ENCODE measurements at places on chromosomes 12 and 14.

- no peak for DNase-seq
Measured at GRCh38 chr12:100758083-100758482, 36.5 kb upstream of the ANO4 start.

GRCh38 chr14:39267608-39268005 lies 33.9 kb downstream of the MIA2 start:
- DNase-seq = no peak

DNA sequence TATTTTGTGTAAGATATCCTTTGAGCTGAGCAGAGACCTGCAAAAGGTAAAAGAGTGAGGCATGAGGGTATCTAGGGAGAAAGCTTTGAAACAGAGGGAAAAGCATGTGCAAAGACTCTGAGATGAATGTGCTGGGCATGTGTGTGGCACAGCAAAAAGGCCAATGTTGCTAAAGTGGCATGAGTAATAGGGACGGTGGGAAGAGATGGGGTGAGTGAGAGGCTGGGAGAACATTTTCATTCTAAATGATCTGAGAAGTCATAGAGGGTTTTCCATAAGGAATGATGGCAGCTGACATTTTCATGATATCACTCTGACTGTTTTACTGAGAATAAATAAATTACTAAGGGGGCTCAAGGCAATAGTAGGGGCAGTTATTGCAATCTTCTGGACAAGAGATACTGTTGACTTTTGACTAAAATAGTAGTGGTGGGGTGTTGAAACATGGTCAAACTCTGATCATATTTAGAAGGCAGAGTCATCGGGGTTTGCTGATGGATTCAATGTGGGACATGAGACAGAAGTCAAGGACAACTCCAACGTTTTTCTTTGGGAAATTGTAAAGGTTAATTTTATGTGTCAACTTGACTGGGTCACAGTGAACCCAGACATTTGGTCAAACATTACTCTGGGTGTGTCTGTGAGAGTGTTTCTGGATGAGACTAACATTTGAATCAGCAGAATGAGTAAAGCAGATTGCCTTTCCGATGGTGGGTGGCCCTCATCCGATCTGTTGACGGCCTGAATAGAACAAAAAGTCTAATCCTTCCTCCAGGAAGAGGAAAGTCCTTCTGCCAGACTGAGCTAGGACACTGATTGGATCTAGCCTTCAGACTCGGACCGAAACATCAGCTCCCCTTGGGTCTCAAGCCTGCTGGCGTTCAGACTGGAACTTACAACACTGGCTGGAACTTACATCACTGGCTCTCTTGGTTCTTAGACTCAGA lies 193.9 kb upstream of the PLXNC1 start:
- no peak for DNase-seq

DNA sequence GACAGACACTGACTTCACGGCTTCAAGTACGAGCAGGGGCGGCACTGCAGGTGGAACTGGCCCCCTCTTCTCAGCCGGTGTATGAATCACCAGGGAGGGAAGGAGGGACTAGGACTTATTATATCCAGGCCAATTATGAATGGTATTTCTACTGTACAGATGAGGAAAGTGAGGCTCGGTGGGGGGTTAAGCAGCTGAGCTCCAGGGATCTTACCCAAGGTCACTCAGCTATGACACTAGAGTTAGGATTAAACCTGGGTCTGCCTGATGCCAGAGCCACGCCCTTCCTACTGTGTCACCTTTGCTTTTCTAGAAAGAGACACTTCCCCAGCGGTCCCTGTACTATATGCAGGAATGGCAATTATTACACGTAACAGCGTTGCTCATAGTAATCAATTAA lies 42.2 kb upstream of the NRXN3 start:
- DNase-seq = no peak

GRCh38 chr12:85968606-85969005 lies 94.5 kb downstream of the NTS start:
- DNase-seq = no peak

DNA sequence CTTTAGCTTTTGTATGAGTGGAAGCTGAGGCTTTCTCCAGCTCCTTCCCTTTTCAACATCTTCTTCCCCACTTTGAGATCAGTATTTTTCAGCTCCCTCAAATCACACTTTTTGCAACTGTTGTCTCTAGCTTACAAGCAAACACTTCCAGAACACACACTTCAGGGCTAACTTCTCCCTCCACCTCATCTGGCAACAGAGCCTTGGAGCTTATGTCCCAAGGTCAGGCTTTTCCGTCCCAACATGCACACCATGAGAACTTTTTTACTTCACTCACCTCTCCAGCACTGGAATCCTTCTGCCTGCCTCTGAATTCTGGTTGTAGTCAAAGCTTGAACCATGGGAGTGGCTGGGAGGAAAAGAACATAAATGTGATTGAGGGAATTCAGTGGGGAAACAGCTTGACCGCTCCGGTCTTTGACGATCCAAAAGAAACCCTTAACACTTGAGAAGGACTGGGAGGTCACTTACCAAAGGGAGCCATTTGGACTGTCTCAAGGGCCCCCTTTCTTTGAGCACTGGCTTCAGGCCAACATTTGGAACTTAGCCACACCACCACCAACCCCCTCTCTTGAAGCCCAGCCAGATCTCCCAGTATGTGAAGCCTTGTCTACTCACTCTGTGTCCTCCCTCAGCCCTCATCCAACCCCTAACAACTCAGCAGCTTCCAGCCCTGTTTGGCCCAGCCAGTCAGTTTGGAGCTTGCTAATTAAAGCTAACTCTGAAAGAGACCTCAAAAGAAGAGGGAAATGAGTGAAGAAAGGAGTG lies 3.9 kb upstream of the BLOC1S1 start:
- DNase-seq = no peak

GRCh38 chr14:24734917-24735500 lies 101.0 kb upstream of the GZMB start:
- no peak for DNase-seq

DNA sequence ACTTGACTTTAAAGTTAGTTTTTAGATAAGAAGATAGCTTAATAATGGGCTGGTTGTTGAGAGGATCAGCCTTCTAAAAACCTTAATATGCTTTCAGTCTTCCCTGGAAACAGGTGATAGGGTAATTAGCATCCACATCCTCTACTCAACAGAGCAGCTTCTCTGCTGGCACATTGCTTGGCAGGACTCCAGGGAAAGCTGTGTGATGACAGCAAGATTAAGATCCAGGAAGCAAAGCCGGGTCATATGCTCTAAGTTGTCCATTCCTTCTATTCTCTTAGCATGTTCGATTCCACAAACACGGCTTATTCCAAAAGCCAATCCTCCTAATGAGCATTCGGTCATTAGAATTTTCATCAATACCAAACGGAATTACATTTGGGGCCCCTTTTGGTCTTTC lies 87.0 kb downstream of the HMGA2 start:
- no peak for DNase-seq

DNA sequence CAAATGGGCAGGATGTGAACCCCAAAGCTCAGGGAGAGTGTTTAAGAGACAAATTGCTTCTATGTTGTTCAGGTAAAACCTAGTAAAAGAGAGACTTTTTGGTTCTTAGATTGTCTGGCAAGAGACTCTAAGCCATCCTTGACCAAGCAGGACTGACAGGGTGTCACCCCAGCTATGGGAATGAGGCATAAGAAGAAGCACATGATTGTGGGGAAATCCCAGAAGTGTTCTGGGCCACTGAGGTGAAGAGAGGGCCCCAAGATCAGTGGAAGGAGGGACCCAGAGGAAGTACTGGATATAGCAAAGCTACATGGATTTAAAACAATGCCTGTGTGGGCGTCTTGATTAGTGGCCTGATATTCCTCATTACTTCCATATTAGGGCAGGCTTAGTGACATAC lies 99.0 kb downstream of the SAMD4A start:
- DNase-seq = no peak

- no peak for DNase-seq
Measured at GRCh38 chr12:3311027-3311402, 180.0 kb upstream of the PRMT8 start.

DNA sequence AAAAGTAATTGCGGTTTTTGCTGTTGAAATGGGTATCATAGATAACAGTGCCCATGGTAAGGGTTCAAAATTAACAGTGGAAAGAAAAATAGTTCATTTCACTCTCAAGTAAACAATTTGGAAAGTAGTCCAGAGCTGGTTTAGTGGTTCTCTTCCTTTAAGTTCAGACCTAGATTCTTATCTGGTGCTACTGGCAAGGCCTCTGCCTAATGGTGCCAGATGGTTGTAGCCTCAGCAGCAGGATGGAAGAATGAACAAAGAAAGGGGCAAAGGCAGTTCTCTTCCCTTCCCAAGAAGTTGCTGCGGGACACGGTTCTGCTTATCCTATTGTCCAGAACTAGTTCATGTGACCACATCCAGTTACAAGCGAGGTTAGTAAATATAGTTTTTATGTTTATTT lies 10.5 kb downstream of the ARG2 start:
- no peak for DNase-seq

DNA sequence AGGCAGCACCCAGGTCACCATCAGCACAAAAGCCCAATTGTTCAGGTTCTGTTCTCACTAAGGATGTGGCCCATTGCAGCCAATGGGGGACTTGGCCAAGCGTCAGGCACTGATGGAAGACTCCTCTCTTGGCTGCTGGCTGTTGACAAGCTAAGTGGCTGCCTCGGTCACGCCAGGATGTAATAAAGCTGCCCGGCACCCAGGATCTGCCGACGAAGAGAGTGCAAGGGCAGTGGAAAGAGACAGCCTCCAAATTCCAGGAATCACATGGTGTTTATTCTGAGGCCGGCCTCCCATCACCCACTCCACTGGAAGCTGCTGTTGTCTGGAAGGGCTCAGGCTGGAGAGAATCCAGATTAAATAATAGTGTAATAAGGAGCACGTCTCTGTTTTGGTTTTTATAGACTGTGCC lies 451.8 kb upstream of the TBX3 start:
- no peak for DNase-seq

- DNase-seq = no peak
Measured at GRCh38 chr12:19382111-19382526, 57.2 kb upstream of the AEBP2 start.

DNA sequence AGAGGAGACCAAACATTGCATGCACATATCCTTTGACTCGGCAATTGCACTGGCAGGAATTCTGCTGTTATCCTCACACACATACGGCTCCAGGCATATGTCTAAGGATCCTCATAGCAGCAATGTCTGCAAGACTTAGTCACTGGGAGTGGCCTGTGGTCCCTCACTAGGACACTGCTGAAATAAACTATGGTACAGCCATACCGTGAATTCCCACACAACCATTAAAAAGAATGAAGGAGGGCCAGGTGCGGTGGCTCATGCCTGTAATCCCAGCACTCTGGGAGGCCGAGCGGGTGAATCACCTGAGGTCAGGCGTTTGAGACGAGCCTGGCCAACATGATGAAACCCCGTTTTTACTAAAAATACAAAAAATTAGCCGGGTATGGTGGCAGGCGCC lies 105.1 kb downstream of the ZFP36L1 start:
- DNase-seq = no peak

GRCh38 chr12:122293081-122293480 lies 26.8 kb upstream of the VPS33A start:
- no peak for DNase-seq

- no peak for DNase-seq
Measured at GRCh38 chr12:113803759-113804140, 162.4 kb downstream of the RBM19 start.

DNA sequence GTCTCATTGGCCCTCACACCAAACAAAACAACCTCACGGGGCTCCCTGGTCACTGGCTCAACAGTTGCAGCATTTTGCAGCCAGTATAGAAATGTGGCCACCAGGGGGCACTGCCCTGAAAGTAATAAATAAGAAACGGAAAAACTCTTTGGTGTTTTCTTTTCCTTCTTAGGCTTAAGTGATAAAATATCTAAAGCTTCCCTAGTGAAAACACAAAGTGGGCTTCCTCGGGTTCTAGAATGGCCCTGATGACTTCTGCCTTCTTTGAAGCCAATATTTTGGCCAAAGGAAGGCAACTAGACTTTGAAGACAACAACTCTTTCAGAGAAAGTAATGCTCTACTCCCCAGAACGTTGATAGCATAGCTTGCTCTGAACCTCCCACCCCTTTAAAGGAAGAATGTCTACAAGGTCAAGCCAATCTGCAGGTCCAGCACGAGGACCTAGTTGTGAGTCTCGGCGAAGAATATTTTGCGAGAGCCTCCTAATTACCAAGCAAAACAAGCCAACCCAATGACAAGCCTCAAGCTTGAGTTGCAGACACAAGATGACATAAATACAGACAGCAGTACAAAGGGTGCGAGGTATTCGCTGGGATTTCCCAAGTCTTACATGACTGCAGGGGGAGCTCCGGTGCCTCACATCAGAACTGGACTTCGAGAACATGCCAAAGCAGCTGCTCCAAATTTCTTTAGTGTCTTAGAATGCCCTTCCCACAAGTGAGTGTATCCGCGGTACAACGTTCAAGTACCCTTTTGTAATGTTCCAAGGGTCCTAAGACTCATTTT lies 2.6 kb downstream of the ITPK1 start:
- DNase-seq = peak; percentile 69

- DNase-seq = no peak
Measured at GRCh38 chr12:2284321-2284813, 231.6 kb downstream of the CACNA1C start.

DNA sequence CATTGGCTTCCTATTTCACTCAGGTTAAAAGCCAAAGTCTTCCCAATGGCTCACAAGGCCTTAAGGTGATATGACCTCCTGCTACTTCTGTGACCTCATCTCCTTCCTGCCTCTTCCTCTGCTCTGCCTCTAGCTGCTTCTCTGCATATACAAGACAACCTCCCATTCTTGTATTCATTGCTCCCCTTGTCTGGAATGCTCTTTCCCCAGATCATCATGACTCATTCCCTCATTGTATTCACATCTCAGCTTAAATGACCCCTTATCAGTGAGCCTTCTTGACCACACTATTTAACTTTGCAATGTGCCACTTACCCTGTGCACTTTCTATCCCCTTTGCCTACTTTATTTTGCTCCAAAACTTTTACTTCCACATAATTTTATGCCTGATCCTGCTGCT lies 90.2 kb downstream of the PPP1R12A start:
- DNase-seq = no peak

DNA sequence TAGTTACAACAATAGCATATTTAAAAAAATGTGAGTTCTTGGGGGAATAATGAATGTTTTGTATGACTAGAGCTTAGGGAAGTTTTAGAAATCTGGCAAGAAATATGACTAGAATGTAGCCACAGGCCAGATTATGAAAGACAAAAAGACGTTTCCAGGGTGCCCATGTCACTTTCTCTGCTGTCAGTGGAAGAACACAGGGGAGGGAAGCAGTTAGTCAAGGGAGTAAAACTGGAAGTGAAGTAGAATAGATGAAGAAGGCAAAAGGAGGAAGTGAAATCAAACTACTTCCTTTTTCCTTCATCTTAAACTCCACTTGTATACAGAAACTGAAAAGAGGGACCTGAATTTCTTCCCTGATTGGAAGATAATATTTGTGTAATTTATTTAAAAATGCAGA lies 81.2 kb upstream of the ATP2B1 start:
- DNase-seq = no peak

DNA sequence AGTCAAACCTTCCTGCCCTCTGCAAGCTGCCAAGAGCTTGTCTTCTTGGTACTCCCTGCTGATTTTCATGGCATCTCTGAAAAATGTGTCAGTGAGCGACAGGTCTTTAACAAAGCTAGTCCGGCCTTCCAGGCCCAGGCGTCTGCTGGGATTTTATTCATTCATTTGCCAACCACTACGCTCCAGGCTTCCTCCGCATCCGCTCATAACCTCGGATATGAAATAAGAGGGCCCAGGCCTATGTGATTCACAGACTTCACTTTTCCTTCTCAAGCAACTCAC lies 13.8 kb downstream of the TSPAN9 start:
- DNase-seq = no peak

- no peak for DNase-seq
Measured at GRCh38 chr14:81416194-81416952, 16.2 kb upstream of the STON2 start.
